GM20000 (cell line): ENCODE measurements at places on chromosomes 2 and 18.

- no peak for DNase-seq
These were observed 787.6 kb upstream of the SALL3 start for GRCh38 chr18:78192054-78192453.

DNA sequence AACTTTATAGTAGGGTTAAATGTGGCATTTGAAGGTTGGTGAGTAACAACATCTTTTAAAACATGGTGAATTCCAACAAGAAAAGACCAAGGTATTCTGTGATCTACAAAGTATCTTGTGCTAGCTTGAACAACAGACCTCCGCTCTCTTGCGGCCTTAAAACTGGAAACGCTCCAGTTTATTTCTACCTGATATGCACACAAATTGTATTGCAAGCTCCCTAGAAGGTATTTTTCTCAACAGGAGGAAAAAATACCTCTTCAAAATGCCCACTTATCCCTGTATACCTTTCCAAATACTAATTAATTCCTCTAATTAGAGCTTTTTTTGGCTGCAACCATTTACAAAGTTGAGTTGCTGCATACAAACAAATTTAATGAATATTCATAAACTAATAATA, 69.5 kb downstream of the KCNH7 start:
- no peak for DNase-seq

GRCh38 chr2:98025481-98026037, 29.8 kb upstream of the TMEM131 start:
- DNase-seq, result no peak

DNA sequence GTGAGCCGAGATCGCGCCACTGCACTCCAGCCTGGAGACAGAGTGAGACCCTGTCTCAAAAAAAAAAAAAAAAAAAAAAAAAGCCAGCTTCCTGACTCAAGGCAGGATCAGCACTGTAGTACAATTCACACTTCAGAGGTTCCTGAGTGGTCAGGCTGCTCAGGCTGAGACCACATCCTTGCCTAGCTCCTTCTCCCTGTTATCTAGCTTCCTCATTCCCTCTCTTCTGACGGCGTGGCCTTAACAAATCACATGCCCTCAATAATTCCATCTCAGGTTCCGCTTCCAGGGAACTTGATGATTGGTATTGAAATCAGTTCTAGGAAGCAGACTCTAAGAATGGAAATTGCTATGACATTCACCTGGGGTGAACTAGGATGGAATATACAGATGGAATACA, 29.8 kb upstream of the KDM3A start:
- DNase-seq, result no peak

DNA sequence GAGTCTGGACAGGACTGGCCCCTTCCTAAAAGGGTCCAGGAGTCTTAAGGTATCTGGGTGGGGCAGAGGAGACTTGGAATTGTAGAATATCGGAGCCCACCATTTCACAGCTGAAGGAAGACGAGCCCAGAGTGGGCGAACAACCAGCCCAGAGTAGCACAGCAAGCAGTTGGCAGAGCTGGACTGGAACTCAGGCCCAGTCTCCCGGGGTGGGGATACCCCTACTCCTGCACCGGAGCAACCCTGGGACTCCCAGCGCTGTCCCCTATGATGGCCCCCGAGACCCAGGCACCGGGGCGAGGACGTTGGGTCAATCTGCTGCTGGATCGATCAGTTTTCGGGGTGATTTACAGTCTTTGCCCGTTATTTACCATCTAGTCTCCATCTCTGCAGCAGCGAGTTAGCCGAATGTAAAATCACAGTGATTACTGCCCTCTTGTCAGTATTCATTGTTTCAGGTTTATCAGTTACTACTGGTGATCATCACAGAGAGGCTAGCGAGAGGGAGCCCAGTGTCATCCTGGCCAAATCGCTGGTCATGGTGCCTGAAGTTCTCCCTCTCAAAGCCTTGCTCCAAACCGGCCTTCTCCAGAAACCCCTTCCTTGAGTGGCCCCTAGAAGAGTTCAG, 75.3 kb downstream of the SMAD7 start:
- no peak for DNase-seq

- no peak for DNase-seq
These were observed 67.8 kb downstream of the TMEFF2 start for GRCh38 chr2:192126912-192127311.
